Fibroblast of the aortic adventitia (primary cell): ENCODE measurements at places on chromosomes 4 and X.
A peak's percentile ranks its signal among the peaks of the same experiment; 100 is the strongest.

- peak; percentile 42 for DNase-seq
Observed at GRCh38 chr4:95155759-95156451, 392.9 kb downstream of the UNC5C start.

- no peak for DNase-seq
Observed at GRCh38 chrX:47174376-47174775, 19.3 kb upstream of the UBA1 start.

GRCh38 chr4:17236686-17237085 is 275.2 kb downstream of the QDPR start:
- peak; percentile 74 for DNase-seq

DNA sequence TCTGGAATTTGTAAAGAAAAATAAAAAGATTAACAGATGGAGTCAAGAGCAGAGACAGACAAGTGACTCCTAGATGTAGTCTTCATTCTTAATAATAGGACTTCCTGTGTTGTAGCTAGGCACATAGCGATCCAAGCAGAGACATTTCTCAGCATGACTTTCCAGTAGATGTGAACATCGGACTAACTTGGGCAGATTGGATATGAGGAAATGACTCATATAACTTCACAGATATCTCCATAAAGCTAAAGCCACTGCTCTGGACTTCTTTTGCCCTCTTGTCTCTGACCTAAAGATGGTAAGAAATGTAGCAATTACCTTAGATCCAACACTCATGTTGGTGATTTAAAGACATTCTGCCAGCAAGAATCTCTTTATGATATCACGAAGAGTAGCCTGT is 131.7 kb downstream of the EPHA5 start:
- peak; percentile 59 for DNase-seq

DNA sequence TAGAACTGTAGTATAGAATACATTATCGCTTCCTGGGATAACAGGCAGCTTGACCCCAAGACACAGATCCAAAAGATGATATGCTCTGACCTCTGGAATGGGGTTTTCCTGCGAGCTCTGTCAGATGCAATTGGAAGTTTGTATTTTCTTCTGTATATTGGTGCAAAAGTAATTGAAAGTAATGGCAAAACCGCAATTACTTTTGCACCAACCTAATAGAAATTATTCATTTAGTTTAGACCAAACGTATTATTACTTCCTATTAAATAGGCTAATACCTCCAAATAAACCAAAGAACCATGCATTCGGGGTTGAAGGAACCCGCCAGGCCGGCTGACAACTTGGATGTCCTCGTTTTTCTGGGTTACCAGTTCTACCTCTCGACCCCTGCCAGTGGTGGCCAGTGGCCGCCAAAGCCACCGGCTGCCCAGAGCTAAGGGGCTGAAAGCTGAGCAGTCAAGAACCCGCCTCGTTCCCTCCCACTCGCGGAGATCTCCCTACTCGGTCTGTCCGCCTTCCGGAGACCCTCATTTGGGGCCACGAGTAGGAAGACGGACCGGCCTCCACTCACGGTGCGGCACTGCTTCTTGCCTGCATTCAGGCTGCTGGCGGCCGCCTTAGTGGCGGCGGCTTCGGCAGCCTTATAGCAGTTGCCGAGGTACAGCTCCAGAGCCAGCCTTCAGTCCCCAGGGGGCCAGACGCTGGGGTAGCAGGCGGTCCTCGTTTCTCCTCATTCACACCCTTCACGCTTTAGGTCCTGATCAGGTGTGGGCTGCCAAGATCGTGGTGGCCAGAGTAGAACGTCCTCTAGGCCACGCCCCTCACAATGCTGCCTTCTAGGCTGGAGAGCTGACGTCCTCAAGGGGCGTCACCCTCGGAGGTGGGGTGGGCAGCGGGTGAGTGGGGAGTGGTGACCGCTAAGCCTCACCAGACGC is 121.9 kb downstream of the RBMX2 start:
- no peak for DNase-seq

GRCh38 chr4:119162174-119162573 is 26.5 kb downstream of the MYOZ2 start:
- DNase-seq: no peak

DNA sequence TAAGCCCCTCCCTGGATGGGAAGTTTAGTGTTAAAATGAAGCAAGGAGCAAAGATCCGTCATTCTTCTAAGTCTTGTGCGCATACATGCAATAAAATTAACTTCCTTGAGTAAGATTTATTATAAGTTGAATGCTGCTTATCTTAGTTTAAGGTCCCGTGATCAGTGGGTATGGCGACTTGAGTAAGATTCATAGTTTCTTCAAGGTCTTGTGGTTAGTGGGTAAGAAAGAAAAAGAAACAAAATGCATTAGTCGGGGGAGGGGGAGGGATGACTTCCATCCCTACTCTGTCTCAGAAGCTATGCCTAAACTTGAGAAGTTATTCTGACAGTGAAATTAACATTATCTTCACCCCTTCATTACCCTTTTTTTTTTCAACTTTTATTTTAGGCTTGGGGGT is 127.3 kb upstream of the MAGEB16 start:
- no peak for DNase-seq

DNA sequence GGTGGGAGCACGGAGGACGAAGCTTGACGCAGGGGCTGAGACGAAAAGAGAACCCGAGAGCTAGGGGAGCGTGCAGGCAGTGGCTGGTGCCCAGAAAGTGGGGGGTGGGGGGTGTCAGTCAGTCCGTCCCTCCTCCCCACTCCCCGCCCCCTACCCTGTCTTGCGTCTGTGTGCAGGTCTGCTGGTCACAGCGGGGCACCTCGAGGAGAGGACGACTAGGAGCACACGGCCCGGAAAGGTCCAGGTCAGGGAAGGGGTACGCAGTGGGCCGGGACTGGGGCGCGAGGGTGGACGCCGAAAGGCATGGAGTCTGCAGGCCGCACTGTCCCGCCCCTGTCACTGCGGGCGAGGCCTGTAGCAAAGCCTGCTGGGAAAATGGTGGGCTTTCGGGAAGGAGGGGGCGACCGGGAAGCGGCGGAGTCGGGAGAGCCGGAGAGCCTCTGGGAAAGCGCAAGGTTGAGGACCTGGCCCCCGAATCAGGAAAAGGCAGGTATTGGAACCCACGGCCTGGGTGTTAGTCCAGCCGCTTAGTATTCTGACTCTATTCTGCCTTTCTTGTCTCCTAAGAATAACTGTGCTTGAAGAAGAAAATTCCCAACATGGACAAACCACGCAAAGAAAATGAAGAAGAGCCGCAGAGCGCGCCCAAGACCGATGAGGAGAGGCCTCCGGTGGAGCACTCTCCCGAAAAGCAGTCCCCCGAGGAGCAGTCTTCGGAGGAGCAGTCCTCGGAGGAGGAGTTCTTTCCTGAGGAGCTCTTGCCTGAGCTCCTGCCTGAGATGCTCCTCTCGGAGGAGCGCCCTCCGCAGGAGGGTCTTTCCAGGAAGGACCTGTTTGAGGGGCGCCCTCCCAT is 769 bp downstream of the TCEAL1 start:
- peak; percentile 65 for DNase-seq

DNA sequence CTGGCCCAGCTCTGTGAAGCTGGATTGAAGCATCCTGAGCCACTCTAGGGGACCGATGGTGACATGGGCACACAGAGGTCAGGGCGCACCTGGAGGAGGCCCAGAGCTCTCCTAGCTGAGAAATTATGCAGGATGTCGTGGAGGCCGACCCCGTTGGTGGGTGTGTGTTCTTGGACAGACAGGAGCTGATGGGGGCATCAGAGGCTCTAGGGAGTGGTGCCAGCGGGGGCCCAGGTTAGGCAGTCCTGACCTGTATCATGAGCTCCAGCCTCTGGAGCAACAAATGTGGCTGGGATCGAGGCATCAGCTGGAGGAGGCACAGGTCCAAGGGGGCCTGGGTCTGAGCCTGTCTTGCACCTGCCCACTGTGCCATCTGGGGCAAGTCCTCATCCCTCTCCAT is 124.6 kb upstream of the PSAPL1 start:
- DNase-seq: no peak

GRCh38 chr4:18777190-18777930 is 755.8 kb upstream of the LCORL start:
- DNase-seq: no peak

- DNase-seq: no peak
Observed at GRCh38 chrX:154804261-154804956, 876 bp downstream of the MPP1 start.

GRCh38 chr4:154389148-154389547 is 102.5 kb downstream of the DCHS2 start:
- DNase-seq: no peak

- DNase-seq: no peak
Observed at GRCh38 chrX:22594766-22595165, 322.1 kb downstream of the CBLL2 start.

- no peak for DNase-seq
Observed at GRCh38 chr4:53790286-53790685, 199.0 kb upstream of the LNX1 start.

GRCh38 chr4:74855879-74856278 is 61.6 kb upstream of the BTC start:
- DNase-seq: no peak

DNA sequence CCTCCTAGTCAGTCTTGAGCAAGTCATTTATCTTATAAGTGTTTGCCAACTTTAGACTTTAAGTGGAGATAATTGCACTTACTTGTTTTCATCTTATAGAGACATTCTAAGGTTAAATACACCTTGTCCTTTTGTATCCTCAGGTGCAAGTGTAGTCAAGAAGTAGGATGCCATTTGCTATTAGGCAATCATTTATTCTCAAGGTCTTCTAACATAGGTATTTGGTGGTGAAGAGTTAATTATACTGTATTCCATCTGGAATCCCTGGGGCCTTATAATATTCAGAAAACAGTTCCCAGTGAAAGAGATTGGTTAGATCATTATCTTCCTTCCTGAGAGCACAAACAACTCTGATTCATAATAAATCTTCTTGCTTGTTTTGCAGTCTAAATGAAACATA is 23.7 kb downstream of the SULT1E1 start:
- DNase-seq: no peak

DNA sequence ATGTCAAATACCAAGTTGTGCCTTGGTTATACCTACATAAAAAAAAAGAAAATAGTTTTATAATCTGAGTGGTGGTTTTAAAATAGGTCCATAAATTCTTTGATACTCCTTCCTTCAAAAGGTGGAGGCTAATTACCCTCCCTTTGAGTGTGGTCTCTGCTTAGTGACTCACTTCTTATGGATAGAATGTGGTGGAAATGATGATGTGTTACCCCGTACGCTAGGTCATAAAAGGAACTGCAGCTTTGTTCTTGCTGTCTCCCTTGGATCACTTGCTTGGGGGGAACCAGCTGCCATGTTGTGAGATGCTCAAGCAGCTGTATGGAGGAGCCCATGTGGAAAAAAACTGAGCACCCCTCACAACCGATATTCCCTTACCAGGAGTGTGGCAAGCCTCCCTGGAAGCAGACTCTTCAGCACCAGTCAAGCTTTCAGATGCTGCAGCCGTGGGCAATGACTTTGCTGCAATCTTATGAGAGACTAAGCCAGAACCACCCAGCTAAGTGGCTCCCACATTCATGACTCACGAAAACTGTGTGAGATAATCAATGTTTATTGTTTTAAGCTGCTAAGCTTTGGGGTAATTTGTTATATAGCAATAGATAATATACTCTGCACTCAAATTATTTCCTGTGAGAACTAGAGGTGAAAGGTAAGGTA is 195.0 kb upstream of the GATB start:
- peak; percentile 68 for DNase-seq

- DNase-seq: no peak
Observed at GRCh38 chr4:33104273-33104672, 2384.1 kb downstream of the PCDH7 start.
